ENCODE measurements at places on chromosomes 7 and 10.

DNA sequence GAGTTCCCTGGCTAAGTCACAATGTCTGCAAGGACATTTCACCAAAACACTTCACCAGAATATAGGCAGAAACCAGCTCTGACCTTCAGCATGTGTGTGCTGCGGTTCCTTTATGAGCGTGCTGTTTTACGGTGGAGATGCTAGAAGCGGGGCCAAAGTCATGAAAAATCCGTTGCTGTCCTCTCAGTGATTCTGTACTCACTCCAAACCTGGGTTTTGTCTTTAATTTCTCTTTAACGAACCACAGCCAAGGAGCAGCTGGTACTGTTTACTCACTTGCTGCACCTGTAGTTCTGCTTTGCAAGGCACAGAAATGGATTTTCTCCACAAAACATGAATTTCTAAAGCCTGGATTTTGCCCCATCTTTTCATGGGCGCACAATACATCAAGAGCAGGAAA is 639.9 kb downstream of the PHTF2 start:
- DNase-seq, result no peak

DNA sequence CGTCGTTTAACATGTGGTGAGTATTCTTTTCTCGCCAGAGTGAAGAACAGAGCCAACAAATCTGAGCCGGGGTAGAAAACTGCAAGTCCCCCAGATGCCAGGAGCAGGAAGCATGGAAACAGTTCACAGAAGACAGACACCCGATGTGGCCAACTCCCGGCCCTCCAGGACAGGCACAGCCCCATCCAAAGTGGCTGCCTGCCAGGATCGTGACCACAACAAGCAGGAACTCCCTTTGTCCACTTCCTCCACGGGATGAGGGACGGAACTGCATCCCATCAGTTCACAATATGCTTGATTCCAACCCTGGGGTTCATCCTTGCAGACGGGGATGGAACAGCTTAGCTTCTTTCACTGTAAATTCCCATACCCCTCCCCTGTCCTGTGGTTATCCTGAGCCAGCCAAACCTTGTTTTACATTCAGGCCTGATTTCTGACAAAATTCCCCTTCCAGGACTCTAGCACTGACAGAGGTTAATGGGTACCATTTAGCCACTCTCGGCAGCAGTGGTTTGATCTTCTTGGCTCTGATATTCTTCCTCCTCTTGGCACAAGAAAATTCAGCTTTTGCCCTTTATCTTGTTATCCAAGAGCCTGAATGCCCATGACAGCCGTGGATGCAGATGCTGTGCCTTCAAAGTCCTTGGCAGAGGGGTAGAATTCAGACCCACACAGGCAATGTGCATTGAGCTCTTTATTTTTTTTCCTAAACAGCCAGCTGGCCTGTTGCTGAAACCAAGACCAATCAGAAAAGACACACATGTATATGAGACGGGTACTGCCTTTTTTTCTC is 105.5 kb upstream of the FAM204A start:
- DNase-seq, result no peak

GRCh38 chr10:102608487-102608886 is 35.8 kb upstream of the TRIM8 start:
- no peak for DNase-seq

GRCh38 chr10:126595160-126595559 is 75.3 kb downstream of the C10orf90 start:
- DNase-seq, result no peak

DNA sequence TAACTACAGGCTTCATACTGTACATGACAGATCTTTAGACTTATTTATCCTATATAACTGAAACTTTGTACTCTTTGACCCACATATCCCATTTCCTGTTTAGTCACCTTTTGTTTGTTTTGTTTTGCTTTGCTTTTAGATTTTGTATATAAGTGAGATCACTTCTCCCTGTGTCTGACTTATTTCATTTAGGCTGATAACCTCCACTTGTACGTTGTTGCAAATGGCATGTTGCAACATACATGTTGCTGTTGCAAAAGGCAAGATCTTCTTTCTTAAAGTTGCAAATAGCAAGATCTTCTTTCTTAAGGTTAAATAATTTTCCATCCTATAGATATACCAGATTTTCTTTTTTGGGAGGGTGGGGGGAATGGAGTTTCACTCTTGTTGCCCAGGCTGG is 341.5 kb downstream of the OTUD1 start:
- DNase-seq, result no peak

DNA sequence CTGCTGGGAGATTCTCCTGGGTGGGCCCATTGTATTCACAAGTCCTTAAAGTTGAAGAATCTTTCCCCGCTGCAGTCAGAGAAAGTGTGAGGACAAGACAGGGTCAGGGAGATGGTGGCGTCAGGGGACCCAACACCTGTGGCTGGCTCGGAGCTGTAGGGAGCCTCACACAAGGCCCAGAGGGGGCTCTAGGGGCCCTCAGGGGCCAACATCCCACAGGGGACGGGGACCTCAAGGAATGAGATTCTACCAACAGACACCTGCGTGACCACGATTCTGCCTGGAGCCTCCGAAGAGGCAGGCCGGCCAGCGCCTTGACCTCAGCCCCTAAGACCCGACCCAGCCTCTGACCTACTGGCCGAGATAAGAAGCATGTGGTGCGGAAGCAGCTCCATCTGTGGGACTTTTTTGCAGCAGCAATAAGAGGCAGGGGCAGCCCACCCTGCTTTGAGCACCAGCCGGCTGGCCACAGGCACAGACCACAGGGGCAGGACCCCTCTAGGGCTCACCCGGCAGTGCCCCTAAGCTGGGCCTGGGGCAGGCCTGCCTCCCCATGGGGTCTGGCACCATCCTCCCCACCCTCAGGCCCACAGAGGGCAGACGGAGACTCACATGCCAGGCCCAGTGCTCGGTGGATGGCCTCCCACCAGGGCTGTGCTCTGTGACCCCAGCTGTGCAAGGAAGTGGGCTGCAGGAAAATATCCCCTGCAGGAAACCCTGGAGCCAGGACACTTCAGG is 13.2 kb downstream of the RASGEF1A start:
- DNase-seq, result no peak

DNA sequence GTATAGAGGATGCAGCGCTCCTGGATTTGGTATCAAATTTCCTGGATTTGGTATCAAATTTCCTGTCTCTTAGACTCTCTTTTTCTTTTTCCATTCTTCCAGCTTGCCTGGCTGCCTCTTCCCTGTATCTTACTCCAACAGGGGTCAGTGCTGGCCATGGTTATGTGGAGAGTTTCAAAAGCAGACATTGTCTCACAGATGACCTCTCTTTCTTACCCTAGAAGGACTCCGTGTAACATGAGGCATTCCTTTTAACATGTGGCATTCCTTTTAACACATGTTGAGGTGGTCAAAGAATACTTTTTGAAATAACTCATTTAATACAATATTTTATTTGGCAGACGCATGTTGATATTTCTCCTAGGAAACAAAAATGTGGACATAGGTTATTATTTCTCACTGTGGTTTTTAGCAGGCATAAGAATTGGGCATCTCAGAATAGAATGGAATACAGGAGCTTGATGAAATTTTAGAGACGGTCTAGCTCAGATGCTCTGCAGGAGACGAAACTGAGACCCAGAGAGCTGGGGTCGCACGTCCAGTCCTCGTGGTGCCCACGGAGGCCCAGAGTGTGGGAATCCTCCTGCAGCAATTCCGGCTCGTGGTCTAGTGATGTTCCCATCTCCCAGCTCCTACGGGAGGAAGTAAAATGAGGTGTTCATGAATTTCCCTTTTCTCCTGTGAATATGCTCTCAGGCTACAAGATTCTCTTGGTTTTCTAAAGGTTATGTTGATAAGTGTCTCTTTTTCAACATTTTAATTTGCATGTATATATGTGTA is 59.6 kb upstream of the PITRM1 start:
- no peak for DNase-seq

DNA sequence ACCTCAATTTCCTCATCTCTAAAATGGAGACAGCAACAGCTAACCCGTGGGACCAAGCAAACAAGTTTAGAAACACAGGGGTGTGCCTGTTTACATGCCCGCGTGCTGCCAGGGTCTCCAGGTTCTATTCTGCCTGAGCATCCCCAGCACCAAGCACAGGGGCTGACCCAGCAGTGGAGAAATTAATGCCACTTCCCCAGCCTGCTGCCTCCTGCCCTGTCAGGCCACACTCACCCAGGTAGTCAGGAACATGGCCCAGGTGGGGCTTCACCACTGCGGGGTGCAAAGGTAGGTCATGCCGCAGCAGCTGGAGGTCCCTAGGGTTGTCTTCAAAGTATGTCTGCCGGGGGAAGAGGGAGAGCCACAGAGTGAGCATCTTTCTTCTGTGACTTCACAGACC is 5.8 kb downstream of the DDX56 start:
- no peak for DNase-seq

- DNase-seq, result no peak
These were observed 30.6 kb upstream of the PCBD1 start for GRCh38 chr10:70918851-70919530.

DNA sequence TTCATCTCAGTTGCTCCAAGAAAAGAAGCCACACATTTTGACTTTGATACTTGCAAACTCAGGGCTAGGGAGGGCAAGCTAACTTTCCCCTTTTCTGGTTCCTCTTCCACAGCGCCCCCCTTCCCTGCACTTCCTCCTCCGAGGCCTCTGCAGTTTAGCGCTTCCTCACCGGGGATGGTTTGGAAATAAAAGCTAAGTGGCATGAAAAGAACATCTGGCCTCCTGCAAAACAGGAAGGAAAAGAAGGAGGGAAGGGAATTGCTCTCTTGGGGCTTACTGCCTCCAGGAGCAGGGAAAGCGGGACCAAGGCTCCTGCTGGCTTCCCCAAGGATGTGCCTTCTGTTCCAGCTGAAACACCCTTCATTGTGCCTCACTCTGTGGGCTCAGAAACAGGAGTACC is 42.3 kb downstream of the PRKCQ start:
- no peak for DNase-seq

DNA sequence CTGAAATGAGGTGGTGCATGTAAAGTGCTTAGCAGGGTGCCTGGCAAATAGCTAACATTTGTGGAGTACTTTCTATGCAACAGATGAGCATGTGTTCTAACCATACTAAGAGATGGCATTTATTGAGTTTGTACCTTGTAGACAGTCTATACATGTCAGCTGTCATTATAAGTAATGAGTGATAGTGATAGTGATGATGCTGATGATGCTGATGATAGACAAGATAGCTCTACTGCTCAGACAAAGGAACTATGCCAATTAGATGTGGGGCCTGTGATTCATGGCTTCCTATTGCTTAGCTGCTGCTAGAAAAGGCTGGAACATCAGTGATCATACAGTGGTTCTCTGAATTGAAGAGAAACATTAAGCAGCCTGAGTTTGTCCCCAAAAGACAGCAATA is 585.8 kb downstream of the KCNMA1 start:
- DNase-seq, result no peak

GRCh38 chr10:104925232-104925851 is 284.3 kb downstream of the SORCS3 start:
- DNase-seq, result peak; percentile 12

DNA sequence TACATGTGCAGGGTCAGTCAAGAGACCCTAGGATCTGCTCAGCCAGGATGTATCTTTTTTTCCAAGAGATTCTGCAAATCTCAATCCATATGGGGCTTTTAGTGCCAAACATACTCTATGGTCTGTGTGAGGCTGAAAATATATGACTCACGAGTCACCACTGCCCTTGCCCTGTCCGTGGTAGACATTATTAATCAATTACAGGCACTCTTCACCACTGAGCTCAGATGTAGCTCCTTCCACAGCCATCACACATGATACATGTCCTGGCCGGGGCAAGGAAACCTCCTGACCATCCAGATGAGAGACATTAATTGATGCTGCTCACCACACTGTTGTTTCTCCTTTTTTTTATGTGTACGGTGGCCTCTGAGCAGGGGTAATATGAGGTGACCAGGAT is 90.2 kb upstream of the RET start:
- DNase-seq, result no peak

DNA sequence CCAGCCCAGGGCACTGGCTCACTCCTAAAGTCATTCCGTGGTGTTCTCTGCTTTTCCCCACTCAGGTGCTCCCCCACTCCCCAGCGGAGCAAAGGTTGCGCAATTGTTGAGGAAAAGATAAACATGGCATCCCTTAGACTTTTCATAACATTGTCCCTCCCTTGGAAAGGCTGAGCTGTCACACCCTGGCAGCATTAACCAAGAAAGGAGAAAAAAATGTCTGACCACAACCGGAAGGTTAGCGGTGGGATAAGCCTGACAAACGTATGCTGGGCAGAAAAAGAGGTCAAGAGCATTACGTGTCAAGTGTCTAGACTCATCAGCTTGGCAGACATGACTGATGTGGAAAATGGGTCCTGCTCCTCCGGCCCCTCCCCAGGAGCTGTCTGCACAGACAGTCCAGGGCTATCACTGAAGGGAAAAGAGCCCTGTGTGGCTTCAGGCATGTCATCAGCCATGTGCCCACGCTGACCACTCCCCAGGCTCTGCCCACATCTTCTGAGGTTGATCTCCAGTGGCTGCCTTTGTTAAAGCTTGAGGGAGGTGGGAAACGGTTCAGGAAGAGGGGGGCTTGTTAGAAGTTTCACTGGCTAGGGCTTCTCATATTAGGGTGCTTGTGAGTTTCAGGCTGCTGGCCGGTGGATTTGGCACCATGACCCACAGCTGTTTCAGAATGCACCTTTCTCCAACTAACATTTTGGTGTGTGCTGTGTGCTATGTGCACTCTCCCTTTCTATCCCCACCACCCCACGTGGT is 30.1 kb downstream of the BTBD16 start:
- DNase-seq, result no peak

GRCh38 chr10:72059843-72060822 is 28.2 kb downstream of the SPOCK2 start:
- DNase-seq, result no peak
